ENCODE measurements at places on chromosomes 1 and 21.
A peak's percentile ranks its signal among the peaks of the same experiment; 100 is the strongest.

GRCh38 chr1:202565890-202566602 lies 144.2 kb downstream of the SYT2 start:
- DNase-seq: no peak

DNA sequence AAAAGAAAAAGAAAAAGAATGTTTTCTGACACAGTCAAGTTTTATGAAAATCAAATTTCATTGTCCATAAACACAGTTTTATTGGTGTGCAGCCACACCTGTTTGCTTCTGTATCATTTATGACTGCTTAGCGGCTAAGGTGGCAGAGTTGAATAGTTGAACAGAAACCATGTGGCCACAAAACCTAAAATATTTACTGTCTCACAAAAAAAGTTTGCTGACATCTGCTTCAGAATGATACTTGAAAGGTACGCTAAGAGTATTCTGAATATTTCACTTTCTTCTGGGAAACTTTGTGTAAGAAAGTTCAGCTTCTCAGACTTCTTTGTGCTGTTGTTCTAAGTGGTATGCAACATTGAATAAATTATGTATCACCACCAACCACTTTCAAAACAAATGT lies 6.2 kb downstream of the KCNK1 start:
- DNase-seq: no peak

- no peak for DNase-seq
These were observed 131.2 kb downstream of the TGFB2 start for GRCh38 chr1:218476385-218476784.

DNA sequence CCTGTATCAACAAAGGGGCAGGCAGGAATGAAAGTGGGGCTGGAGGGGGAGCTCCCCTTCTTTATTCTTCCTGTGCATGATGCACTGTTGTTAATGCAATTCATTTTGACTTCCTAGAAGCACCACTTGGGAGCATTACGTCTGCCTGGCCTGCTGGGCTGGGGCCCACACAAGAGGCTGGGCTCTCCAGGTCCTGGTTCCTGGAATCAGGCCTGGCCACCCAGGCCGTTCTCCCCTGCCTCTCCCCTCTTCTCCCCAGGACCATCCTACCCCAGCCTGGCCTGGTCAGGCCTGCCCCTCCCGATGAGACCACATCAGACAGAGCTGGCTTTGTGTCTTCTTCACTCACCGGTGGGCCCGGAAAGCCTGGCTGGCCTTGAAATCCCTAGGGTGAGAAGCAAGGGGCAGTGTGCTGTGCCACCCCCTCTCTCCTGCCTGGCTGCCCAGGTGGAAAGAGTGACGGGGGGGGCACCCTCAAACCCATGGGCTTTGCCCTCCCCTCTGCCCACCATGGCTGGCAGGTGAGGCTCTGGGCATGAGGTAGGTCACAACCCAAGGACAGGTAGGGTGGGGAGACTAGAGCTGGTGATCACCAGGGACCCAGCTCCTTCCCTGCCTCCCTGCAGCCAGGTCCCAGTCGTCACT lies 20.7 kb upstream of the PEF1 start:
- no peak for DNase-seq

- no peak for DNase-seq
These were observed 263.3 kb downstream of the MRPL39 start for GRCh38 chr21:25343774-25344545.

GRCh38 chr1:162256287-162256686 lies 120.4 kb downstream of the SPATA46 start:
- no peak for DNase-seq

DNA sequence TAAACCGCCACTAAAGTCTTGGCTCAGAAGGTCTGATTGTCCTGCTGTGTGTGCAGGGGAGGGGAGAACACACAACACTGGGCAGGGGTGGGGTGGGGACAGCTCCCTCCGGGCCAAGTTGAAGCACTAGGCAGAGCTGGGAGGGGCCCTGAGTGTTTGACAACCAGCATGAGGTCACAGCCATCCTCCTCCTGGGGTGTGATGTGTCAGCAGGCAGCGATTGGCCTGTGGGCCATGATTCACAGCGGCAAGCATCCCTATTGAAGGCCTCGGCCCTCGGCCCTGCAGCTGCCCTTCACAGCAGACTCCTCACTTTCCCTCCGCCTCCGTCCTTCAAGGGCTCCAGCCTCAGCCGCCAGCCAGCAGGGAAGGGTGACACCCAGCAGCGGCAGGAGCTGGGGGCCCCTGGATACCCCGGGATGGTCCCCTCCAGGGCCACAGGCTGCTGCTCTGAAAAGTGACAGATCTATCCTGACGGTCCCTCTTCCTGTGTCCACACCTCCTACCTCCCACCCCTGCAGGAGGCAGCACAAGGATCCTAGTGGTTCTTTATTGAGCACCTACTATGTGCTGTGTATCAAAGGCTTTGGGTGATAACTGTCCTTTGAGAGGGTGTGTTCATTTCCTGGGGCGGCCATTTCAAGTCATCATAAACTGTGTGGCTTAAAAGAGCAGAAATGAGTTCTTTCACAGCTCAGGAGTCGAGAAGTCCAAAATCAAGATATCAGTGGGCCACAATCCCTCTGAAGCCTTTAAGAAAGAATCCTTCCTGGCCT lies 66.0 kb upstream of the SLC25A33 start:
- DNase-seq: no peak

DNA sequence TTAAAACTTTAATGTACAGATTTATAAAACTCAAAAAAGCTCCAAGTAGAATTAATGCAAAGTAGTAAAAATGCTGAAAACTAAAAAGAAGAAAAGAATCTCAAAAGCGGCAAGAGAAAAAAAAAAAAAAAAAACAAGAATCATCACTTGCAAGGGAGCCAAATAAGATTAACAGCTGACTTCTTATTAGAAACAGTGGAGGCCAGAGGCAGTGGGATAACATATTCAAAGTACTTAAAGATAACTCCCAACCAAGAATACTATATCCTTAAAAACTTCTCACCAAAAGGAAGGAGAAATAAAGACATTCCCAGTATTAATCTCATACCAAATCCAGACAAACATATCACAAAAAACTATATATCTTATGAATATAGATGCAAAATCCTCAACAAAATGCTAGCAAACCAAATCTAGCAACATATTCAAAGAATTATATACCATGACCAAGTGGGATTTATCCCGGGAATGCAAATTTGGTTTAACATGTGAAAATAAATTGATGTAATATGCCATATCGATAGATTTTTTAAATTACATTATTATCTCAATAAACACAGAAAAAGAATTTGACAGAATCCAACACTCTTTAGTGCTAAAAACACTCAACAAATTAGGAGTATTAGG lies 62.7 kb downstream of the CAMK2N1 start:
- DNase-seq: no peak

DNA sequence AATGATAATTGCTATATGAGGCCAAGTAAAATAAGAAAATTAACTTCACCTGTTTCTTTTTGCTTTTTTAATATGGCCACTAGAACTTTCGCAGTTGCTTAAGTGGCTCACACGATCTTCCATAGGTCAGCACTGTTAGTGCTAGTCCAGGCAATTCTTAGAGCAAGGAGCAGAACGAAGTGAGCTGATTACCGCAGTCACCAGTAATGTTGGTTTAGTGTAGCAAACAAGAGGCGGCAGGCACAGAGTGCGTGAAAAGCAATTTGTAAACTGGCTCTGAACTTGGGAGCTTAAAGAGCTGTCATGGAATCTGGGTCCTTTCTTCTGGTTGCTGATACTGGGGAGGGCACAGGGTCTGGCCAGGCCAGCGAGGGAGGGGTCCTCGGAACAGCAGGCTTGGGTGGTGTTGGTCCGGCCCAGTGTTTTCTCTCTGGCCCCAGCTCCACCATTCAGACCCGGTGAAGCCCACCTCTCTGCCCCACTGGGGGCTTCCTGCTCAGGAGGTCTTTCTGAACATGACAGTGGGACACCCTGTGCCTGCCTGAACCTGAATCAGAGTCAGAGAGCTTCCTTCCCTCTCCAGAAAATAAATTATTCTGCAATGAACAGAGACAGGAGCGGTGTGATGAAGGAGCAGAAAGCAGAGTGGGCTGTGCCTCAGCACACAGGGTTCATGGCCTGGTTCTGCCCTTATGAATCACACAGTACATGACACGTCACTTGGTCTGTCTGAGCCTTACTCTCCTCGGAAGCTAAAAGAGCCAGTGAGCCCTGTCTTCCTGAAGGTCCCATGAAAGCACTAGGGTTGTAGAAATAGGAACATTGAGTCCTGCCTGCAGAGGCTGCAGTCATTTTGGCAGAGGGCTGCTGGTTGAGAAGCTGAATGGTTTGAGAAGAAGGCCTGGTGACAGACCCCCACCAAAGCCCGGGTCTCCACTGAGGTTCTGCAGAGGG lies 11.9 kb downstream of the ETS2 start:
- DNase-seq: no peak

- DNase-seq: no peak
These were observed 133.1 kb downstream of the SMYD3 start for GRCh38 chr1:246373828-246374569.

DNA sequence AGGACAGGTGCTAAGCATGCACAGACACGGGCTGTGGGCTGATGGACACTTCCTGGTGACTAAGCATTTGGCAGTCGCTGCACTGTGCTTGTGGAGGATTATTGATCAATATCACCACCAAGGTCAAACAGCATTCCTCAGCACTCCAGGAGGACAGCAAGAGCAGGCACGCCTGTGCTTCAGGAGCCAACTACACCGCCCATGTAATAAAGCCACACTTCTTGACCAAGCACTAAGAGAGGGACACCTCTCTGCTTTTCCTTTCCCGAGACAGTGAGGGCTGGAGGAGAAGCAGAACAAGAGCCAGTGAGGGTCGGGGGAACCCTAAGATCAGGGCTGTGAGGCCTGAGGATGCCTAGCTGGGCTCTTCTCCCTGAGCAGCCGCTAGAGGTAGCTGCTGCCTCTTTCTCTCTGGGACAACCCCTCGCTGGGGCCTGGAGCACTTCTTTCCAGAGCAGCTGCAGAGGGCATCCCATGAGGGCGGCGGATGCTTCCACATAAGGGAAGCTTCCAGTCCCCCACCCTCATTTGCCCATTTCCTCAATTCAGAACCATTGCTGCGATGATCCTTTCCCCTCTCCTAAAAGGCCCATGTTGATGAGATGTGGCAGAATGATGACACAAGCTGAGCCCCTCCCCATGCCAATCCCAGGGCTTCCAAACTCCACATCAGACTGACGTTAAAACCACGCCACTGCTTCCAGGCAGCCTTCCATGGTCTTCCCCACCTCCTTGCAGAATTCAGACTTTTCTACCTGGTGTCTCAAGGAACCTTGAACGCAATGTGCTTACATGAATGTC lies 19.1 kb downstream of the RAB7B start:
- DNase-seq: peak; percentile 23

DNA sequence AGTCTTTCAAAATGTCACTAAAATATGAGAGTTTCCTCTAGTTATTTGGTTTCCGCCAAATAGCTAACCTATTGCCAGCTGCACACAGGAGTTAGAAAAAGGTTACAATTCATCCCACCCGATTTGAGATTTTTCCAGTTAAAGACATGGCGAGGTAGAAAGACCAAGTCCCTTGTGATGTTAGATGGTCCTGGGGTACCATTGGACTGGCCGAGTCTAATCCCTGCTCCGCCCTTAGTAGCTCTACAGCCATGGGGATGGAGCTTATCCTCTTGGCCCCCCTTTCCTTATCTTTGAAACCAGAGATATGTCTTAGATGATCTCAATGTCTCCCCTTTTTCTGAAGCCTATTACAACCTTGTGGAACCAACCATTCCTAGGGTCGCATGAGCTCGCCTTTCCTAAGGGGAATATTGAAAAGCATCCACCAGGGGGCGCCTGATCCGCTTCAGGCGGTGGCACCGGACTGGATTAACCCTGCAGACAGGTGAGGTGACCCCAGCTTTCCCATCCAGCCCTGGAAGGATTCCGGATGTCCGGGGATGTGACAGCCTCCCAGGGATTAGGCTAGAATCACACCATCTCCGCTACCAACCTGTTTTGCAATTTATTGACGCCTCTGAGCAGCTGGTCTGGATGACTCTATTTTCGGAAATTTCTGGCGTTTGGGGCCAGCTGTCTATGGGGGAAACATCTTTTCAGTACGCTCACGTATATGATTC lies 68.3 kb upstream of the SIM2 start:
- peak; percentile 5 for DNase-seq

- DNase-seq: no peak
These were observed 80.4 kb downstream of the MAN1A2 start for GRCh38 chr1:117447661-117448060.

GRCh38 chr1:216183007-216183406 lies 240.2 kb downstream of the USH2A start:
- no peak for DNase-seq

GRCh38 chr21:29640080-29640508 lies 299.7 kb downstream of the GRIK1 start:
- DNase-seq: peak; percentile 76

- no peak for DNase-seq
These were observed 18.9 kb upstream of the GPR153 start for GRCh38 chr1:6279613-6280383.

- no peak for DNase-seq
These were observed 653 bp downstream of the CASP9 start for GRCh38 chr1:15523104-15524020.

Data from HL-60 (cell line).